ACHN (cell line): ENCODE measurements at places on chromosomes 11 and 22.

- DNase-seq: no peak
Observed at GRCh38 chr11:132904607-132905006, 627.7 kb downstream of the OPCML start.

DNA sequence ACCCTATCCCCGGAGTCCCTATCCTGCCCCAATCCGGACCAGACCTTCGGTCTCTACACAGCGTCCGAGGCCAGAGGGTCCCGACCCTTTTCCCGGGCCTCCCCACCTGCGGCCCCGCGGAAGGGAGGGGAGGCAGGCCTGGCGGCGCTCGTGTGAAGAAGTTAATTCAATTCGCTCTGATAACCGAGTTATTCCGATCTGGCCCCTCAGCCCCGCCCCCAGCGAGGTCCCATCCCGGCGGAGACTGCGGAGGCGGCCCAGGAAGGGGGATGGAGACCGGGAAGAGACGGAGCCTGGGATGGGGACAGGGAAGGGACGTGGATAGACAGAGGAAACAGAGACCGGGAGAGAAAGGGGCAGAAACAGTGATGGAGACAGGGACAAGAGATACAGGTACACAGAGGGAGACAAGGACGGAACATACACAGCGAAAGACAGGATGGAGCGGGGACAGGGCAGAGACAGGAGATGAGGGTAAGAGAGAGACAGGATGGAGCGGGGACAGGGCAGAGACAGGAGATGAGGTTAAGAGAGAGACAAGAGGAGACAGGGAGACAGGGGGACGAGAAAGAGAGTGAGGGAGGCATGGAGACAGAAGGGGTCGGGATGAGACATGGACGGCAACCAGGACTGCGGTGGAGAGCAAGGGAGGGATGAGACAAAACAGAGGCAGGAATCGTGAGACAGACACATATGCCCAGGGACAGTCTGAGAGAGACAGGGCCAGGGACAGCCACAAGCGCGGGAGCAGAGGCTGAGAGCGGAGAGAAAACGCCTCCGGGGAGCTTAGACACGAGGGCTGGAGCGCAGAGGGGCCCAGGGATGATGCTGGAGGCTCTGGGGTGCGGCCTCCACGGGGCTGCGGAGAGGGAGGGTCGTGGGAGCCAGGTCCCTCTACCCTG lies 636 bp upstream of the PHOX2A start:
- DNase-seq: no peak

DNA sequence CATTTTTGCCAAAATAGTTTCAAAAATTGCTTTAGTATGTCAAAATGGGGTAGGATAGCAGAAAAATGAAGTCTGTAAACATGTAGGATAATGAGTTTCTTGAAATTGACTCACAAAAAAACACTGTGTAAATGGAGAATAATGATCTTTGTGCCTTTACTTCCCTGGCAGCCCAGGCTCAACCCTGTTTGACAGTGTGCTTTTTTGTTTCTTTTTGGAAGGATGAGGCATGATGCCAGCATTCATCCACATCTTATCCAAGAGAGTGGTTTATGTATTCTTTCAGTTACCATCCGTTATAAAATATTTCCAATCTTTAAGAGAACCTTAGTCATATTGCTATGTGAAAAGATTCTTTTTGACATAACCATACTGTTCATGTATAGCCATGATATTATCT lies 70.6 kb downstream of the ARHGAP42 start:
- no peak for DNase-seq

- no peak for DNase-seq
Observed at GRCh38 chr22:38761202-38762162, 5.7 kb upstream of the SUN2 start.

DNA sequence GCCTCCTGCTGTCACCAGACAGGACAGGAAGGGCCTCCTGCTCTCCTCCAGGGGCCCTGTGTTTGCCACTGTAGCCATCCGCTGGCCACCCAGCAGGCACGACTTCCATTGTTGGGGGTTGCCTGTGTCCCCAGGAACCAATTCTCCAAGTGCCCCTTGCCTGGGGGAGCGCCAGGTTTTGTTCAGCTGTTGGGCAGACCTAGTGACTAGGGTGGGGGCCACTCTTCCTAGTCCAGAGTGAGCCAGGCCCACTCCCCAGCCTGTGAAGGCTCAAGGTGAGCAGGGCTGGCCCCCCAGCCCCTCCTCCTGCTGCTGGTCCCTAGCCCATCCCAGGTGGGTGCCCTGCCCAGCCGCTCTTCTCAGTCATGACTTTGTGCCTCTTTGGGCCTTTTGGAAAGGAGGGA lies 30.9 kb downstream of the OSBPL5 start:
- DNase-seq: no peak

DNA sequence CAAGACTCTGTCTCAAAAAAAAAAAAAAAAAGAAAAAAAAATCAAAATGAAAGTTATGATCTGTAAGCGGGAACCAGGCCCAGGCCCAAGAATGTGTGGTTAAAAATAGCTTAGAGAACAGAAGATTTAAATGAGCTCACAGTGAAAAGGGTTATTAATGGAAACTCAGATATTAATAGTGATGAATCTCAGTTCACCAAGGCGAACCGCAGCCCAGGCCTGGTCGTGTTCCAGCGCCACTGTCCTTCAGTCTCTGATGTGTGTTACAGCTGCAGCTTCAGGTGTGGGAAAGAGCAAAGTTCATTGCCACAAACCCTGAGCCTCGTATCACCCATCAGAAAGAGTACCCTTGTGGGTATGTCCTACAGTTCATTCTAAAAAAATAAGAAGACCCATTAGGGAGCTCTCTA lies 107.1 kb downstream of the GAB2 start:
- DNase-seq: no peak

DNA sequence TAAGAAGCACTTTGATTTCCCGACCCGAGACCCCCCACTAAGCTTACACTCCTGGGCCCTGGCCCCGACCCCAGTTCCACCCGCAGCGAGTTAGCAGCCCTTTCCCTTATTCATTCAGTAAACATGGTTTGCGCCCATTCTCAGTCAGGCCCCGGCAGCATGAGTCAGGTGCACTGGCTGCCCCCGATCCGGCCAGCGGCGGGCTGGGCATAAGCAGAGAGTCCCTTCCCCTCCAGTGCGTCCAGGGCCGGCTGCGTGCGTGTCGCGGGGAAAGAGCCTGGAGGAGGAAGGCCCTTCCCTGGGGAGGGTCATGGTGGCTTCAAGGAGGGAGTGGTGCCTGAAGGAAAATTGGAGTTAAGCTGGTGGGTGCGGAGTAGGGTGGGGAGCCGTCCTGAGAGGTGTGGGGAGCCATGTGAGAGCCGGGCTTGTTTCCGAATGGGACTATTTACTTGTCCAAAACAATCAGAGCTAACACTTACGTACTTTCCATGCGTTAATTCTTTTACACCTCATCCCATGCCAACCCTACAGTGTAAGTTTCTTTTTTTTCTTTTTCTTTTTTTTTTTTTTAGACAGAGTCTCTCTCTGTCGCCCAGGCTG lies 657 bp downstream of the IGHMBP2 start:
- peak; percentile 28 for DNase-seq

GRCh38 chr11:1953489-1954266 lies 6.5 kb downstream of the MRPL23 start:
- no peak for DNase-seq

GRCh38 chr11:115126092-115126491 lies 378.1 kb downstream of the CADM1 start:
- DNase-seq: no peak

- DNase-seq: no peak
Observed at GRCh38 chr11:95156133-95156721, 66.6 kb downstream of the ENDOD1 start.

DNA sequence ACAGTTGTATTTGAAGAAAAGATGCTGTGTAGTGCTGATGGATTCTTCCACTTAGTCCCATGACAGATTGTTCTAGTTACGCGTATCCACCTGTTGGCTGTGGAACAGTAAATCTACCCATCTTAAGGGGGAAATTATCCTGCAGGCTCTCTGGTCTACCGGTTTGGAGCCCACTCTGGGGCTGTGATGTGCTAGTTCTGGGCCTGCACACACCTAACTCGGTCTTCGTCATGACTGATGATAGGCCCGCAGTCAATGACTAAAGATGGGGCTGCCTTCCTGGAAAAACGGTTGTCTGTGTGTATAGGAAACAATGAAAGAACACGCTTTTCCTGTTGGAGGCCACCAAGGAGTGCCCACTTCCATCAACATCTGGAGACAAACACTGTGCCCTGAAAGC lies 6.2 kb upstream of the RBM4B start:
- no peak for DNase-seq

- DNase-seq: peak; percentile 51
Observed at GRCh38 chr11:9459667-9460321, 1.0 kb upstream of the ZNF143 start.

DNA sequence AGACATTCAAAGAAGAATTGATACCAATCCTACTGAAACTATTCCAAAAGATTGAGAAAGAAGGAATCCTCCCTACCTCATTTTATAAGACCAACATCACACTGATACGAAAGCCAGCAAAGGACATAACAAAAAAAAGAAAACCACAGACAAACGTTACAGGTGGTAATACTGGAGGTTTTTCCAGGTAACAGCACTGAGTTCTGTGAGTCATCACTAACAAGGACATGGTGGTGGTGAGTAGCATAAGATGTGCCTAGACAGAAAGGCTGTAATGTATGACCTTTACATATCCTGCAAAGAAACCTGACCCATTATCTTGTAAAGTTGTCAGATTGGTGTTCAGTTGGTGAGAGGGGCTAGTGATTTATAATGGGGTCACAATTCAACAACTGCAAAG lies 15.3 kb downstream of the OR9G1 start:
- DNase-seq: no peak

GRCh38 chr11:62324731-62325556 lies 12.3 kb upstream of the ASRGL1 start:
- peak; percentile 19 for DNase-seq

DNA sequence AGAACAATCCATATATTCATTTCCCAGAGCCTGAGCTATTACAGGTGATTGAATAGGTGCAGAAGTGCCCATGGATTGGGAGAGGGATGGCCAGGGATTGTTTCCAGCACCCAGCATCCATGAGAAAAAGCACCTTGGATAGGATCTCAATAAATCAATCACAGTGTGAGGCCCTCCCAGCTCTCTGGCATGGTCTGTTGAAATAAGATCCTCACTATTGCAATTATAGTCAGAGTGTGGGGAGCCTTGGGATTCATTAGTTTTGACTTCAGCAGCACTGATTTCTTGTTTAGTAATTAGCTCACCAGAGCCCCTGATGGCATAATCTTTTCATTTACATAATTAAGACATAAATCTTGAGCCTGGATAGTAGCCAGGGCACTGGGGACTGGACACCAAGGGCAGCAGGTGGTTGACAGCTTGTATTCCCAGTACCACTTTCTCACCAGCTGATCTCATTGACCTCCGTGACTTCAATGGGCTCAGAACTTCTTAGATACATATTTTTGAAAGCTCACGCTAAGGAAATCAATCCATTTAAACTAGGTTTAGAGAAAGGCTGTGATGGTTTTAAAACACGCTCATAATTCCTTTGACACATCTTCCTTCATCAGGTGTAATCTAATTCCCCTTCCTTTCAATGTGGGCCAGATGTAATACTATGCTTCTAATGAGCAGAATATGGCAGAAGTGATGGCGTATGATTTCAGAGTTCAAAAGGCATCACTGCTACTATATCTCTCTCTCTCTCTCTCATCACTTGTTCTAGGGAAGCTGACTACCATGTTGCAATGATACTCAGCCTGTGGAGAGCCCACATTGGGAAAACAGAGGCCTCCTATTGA lies 22.1 kb upstream of the DRD2 start:
- no peak for DNase-seq

- no peak for DNase-seq
Observed at GRCh38 chr11:119772076-119772475, 43.1 kb upstream of the NECTIN1 start.

GRCh38 chr11:96101146-96101545 lies 177.2 kb upstream of the MTMR2 start:
- peak; percentile 63 for DNase-seq

GRCh38 chr11:25183411-25183810 lies 686.6 kb downstream of the LUZP2 start:
- no peak for DNase-seq

DNA sequence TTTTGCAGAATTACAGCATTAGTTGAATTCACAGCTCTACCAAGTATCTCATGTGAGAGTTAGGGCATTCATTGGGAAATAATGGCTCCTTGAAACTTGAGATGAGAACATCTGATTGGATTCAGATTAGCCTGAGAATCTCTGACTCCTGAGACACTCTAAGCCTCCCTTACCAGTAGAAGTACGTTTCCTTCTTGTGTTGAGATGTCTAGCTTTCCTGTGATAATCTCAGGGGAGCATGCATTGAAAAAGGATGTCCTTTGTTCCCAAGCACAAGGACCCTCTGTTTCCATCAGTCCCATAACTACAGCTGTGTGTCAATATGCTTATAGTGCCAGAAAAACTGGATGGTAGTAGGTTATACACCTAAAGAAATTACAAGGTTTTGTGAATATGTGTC lies 35.2 kb upstream of the RDX start:
- DNase-seq: no peak

DNA sequence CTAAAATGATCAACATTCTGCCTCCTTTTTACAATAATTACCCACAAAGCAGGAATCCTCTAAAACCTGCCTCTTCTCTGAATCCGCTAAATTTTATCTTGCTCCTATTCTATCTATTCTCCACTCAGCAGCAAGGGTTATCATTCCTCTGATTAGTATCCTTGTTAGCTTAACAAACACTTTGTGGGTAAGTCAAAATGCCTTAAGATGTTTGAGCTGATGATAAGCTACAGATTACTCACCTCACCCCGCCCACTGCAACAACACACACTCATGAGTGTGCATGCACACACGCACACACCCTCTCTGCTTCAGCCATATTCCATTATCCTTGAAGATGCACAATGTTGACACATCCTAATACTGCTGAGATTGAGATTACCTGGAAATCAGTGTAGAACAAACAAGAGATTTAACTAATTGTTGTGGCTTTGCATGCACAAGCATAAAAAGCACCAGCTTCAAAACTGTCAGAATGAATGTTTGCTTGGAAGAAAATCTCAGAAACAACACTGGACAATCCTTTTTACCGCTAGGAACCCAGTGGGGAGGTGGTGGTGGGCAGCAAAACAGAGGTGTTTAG lies 130.9 kb downstream of the BBOX1 start:
- DNase-seq: no peak
